ENCODE measurements at places on chromosomes 7 and 10. TPM values are rescaled to one million over a fixed set of nuclear protein-coding genes. Genes with fewer than 3 reads are reported as not detected.
A peak's percentile ranks its signal among the peaks of the same experiment; 100 is the strongest.

Gene STEAP1B
- total RNA-seq: 2.2 TPM

- peak; percentile 71 for DNase-seq
These were observed 23.9 kb downstream of the SCD start for GRCh38 chr10:100370714-100371481.

DNA sequence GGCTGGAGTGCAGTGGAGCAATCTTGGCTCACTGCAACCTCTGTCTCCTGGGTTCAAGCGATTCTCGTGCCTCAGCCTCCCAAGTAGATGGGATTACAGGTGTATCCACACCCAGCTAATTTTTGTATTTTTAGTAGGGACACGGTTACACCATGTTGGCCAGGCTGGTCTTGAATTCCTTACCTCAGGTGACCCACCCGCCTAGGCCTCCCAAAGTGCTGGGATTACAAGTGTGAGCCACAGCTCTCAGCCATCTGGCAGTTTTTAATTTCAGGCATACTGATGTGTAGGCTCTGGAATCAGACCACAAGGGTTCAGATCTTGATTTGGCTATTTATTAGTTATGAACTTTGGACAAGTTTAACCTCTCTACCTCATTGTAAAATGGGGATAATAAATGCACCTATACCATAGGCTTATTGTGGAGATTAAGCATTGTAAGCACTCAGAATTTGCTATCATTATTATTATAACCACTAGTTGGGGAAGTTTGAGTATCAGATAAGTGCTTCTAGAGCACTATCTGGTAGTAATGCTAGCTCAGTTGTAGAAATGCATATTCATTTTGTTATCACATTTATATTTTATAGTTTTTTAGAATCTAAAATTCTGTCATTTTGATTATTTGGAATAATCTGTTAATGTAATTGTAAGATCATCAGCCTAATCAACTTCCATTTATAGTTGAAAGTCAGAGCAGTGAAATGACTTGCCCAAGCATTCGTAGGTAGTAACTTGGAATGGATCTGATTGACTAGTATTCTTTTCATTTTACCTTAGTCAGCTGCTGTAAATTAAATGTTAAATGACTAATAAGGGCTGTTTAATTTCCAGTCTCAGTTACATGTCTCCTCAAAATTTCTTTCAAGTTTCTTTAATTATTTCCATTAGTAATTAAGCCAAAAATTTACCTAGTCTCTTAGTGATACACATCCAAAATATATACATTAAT lies 22.5 kb downstream of the KMT2E start:
- DNase-seq: no peak

GRCh38 chr7:73717991-73718405 lies 1.5 kb downstream of the STX1A start:
- DNase-seq: peak; percentile 99

DNA sequence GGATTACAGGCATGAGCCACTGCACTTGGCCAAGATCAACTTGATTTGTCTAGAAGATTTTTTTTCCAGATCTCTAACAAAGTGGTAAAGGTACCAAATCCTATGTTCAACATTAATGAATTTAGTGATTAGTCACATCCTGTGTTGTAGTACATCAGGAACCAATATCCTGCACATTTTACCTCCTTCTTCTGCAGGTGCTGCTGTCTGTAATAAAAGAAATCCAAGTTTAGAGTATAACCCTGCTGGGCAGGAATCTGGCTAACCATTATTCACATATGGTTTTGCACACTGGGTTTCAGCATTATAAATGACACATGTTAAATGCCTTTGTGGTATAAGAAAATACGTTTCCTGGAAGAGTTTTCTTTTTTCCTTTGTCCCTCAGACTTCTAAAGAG lies 10.8 kb downstream of the PARD3 start:
- no peak for DNase-seq

Gene SPDYE5
- not detected for total RNA-seq

Gene CTAGE15
- not detected for total RNA-seq

Gene CFTR
- total RNA-seq: not detected

Gene EGFR
- 0.20 TPM for total RNA-seq

- DNase-seq: no peak
These were observed 44.5 kb downstream of the TAS2R16 start for GRCh38 chr7:122951006-122951405.

DNA sequence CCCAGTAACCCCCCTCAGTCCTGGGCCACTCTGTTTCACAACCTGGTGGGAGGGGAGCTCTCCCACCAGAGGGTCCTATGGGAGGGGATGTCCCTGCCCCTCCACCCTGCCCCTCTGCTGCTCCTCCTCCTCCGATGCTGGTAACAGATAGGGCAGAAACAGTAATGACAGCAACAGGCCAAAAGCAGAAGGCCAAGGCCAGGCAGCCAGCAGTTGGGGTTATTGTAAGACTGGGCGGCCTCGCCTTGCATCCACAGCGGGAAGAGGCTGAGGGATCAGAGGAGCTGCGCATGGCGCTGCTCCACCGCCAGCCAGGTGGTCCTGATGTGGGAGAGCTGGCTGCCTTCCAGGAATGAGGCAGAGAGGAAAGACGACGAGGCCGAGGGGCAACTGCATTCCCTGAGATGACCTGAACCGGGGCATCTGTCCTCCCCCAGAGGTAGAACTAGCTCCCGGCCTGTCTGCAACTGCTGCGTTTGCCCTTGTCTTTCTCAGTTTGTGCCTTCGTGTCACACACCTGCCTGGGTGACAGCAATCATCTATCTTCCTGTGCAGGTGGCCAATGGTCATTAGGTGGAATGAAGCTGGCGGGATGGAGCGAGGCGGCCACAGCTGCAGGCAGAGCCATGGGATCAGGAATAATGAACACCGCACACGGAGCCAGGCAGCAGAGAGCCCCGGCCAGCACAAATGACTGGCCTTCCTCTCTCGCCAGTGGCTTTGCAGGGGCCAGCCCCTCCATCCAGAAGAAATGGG lies 54.0 kb upstream of the CACUL1 start:
- DNase-seq: no peak

GRCh38 chr7:64638822-64639221 lies 27.1 kb upstream of the ZNF107 start:
- DNase-seq: no peak

Gene RET
- total RNA-seq: 0.44 TPM

DNA sequence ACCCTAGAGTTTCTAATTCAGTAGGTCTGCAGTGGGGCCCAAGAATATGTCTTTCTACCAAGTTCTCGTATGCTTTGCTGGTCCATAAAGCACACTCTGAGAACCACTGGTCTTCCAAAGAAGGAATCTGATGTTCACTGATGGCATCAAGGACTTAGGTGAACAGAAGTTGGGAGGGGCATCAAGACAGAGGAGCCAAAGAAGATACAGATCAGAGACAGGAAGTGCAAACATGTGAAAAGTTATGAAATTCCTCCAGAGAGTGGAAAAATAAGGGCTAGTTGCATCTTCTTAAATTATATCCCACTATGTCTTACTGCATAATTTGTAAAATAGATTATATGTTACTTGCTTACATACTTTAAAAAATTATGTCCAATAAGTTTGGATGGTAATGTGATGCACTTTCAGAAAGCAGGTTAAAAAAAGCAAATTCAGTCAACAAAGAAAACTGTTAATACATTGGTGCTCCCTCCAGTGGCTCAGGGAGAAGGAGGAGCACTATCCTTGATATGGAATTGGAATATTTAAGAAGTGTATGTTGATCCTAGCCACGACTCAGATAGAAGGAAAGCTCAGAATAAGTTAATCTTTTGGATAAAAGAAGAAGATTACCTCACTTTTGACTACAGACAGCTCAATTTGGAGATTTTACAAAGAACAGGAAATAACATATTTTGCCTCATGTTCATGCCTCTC lies 35.8 kb downstream of the CREB3L2 start:
- no peak for DNase-seq

- no peak for DNase-seq
These were observed 101.2 kb downstream of the MKX start for GRCh38 chr10:27644307-27644939.

Gene CDHR1
- total RNA-seq: under 0.01 TPM

DNA sequence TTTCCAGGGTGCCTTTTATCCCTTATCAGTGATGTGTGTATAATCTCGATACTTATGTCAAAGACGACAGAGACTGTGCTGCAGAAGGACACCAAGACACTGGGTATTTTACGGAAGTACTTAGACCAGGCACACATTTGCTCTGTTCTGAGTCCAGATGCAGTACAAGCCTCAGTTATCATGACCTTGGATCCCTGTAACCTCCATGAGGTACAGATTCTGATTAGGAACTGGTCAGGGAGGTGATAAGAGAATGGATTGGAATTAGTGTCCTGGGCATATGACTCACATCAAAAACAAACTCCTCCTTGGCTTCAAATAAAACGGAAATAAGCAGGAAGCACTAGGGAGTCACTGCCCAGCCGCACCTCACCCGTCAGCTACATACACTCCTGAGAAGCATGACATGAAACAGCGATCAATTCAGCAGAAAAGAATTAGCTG lies 146.5 kb downstream of the SFMBT2 start:
- peak; percentile 59 for DNase-seq

GRCh38 chr10:128868481-128868880 lies 598.6 kb upstream of the MGMT start:
- DNase-seq: no peak
